ENCODE measurements at places on chromosomes 12 and 14.
A peak's percentile ranks its signal among the peaks of the same experiment; 100 is the strongest.

- DNase-seq, result peak; percentile 85
Measured at GRCh38 chr14:68891851-68892660, 87.0 kb downstream of the ACTN1 start.

GRCh38 chr12:129911428-129912049, 7.7 kb upstream of the TMEM132D start:
- DNase-seq, result peak; percentile 87

- no peak for DNase-seq
Measured at GRCh38 chr14:102171173-102172020, 31.7 kb downstream of the WDR20 start.

- DNase-seq, result peak; percentile 95
Measured at GRCh38 chr12:54005853-54006558, 2.8 kb upstream of the HOXC8 start.

DNA sequence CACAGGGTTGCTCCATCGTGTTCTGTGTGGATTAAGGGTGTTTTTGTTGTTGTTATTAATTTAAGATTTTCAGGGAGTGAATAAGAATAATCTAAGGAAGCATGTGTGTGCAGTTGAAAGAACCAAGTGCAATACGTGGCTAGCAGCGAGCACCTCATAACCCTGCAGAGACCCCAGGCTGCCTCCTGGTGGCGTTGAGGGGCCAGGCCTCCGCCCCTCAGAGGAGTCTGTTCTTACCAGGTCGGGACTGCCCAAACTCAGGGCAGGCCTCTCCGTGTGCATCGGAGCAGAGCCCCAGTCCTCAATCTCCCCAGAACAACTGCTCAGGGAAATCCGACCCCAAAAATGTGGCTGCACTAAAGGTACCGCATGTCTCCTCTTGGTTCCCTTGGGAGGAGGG, 36.8 kb downstream of the IL31 start:
- DNase-seq, result peak; percentile 78

GRCh38 chr12:65836419-65837197, 12.3 kb downstream of the HMGA2 start:
- DNase-seq, result no peak

GRCh38 chr12:131833896-131834641, 5.9 kb downstream of the MMP17 start:
- DNase-seq, result peak; percentile 69

Measured in islet precursor cell (in vitro differentiated cells).